ENCODE measurements at places on chromosomes 3 and 15. TPM values are rescaled to one million over a fixed set of nuclear protein-coding genes. Genes with fewer than 3 reads are reported as not detected.

ZNF502 gene
- total RNA-seq, result 9.8 TPM

NCK1 gene
- 51.5 TPM for total RNA-seq

CD96 gene
- total RNA-seq, result 2.4 TPM

UBAP1L gene
- 0.77 TPM for total RNA-seq

SLC4A7 gene
- total RNA-seq, result 37.6 TPM

KLHL40 gene
- total RNA-seq, result not detected

DNA sequence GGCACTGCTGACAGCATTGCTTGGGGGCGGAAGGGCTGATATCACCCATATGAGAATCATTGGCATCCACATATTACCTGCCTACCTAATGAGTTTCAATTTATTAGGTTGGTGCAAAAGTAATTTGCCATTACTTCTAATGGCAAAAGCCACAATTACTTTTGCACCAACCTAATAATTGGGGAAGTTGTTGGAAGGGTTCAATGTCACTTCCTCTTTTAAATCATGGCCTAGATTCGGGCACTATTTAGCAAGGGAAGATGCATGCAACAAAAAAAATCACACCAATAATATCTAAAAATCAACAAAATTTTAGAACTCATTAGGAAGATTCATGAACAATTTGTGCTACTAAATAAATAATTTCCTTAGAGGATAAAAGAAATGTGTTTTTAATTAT lies 56.0 kb upstream of the AGTR1 start:
- no peak for DNase-seq
- H3K27me3 ChIP-seq, result no peaks in the 10 kb centered on the region
- H3K27ac ChIP-seq, result no peak overlapping the region
- H3K4me3 ChIP-seq, result no peak overlapping the region
- no peaks in the 10 kb centered on the region for H3K4me1 ChIP-seq

- DNase-seq, result no peak
- H3K4me3 ChIP-seq, result no peak overlapping the region
- H3K36me3 ChIP-seq, result no peaks in the 10 kb centered on the region
- H3K27ac ChIP-seq, result no peak overlapping the region
- H3K27me3 ChIP-seq, result no peaks in the 10 kb centered on the region
Observed at GRCh38 chr15:62803856-62804400, 238.6 kb upstream of the TPM1 start.

DNA sequence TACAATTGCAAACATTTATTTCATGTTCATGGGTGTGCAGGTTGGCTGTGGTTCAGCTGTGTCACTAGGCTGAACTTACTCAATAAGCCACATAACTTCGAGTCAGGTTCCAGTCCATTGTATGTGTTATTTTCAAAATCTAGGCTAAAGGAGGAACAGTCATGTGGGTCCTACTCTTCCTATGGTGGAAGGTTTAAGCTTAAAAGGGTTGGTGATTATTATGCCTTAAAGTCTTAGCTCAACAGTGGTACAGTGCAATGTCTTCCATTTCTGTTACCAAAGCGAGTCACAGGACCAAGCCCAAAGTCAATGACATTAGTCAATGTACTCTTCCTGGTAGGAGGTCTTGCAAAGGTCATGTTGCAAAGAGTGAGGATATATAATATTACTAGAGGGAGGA lies 78.2 kb downstream of the ATG7 start:
- no peaks in the 10 kb centered on the region for H3K36me3 ChIP-seq
- H3K27ac ChIP-seq, result no peak overlapping the region
- DNase-seq, result no peak
- no peak overlapping the region for H3K4me3 ChIP-seq
- no peaks in the 10 kb centered on the region for H3K27me3 ChIP-seq
- H3K4me1 ChIP-seq, result no peaks in the 10 kb centered on the region

DNA sequence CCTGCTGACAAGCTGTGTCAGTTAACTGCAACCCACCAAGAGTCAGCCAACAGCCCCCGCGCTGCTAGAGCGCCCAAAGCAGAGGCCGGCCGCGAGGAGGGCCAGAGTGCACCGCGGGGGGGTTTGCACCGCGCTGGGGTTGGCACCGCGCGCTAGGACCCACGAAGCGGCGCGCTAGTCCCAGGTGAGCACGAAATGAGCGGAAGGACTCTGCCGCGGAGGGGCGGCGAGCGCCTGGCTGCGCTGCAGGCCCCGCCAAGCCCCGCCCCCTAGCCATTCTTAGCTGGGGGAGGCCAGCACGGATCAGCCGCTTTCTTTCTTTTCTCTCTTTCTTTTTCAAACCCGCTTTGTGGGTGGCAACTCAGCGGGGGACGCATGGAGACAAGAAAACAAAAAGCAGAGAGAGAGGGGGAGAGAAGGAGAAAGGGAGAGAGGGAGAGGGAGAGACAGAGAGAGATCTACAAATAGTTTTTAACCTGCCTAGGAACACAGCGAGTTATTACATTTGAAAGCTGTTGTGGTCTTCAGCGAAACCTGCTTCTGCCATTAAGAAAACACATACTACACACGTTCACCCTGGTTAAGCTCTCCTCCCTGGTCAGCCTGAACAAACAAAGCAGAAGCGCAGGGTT lies 6.9 kb upstream of the FOXB1 start:
- no peak overlapping the region for H3K27ac ChIP-seq
- DNase-seq, result no peak
- no peaks in the 10 kb centered on the region for H3K36me3 ChIP-seq
- H3K4me3 ChIP-seq, result no peak overlapping the region
- no peaks in the 10 kb centered on the region for H3K4me1 ChIP-seq
- H3K27me3 ChIP-seq, result peaks cover 100% of the 10 kb centered on the region

GRCh38 chr3:136938334-136938733 lies 19.4 kb upstream of the IL20RB start:
- H3K27ac ChIP-seq, result no peak overlapping the region
- H3K36me3 ChIP-seq, result no peaks in the 10 kb centered on the region
- no peak overlapping the region for H3K4me3 ChIP-seq
- H3K4me1 ChIP-seq, result no peaks in the 10 kb centered on the region

- no peaks in the 10 kb centered on the region for H3K36me3 ChIP-seq
- H3K27me3 ChIP-seq, result no peaks in the 10 kb centered on the region
- no peak overlapping the region for H3K27ac ChIP-seq
- no peak for DNase-seq
Observed at GRCh38 chr3:81695302-81695701, 66.1 kb downstream of the GBE1 start.

DNA sequence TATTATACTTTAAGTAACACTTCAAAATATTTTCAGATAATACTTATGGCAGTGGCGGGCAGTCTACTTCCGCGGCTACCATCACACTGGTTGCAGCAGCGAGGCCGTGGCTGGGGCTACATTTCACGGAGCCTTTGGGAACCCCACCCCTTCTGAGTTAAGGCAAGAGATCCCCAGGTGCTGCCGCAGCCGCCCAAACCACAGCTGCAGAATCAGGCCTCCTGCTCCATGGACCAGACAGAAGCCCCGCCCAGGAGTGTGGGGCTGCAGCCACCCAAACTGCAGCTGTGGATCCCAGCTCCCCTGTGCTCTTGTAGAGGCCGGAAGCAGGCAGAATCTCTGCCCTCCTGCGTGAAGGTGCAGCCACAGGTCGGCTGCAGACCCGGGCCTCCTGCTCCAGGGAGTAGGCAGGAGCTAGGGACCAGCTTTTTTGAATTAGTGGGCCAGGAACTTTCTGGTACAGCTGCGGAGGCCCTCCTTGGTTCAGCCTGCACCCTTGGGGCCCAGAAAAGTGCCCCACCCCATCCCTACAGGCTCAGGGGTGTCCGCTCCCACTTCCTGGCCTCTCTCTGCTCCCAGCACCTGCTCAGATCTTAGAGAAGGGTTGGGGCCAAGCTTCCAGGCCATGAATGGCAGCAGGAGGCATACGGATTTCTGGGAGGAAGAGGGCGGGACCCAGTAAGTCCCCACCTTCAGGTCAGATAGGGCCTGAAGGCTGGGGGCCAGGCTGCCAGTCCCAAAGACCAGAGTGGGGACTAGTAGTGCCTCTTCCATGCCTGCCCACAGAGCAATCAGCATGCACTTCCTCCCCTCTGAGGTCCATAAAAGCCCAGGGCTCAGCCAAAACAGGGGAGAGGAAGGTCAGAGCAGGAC lies 1188.8 kb upstream of the CADM2 start:
- H3K4me3 ChIP-seq, result no peak overlapping the region
- no peaks in the 10 kb centered on the region for H3K36me3 ChIP-seq
- H3K27me3 ChIP-seq, result no peaks in the 10 kb centered on the region

GRCh38 chr3:122979211-122979610 lies 48.4 kb downstream of the SEMA5B start:
- H3K4me3 ChIP-seq, result no peak overlapping the region
- no peaks in the 10 kb centered on the region for H3K27me3 ChIP-seq
- H3K4me1 ChIP-seq, result peaks cover 5% of the 10 kb centered on the region
- no peaks in the 10 kb centered on the region for H3K36me3 ChIP-seq
- peak overlapping the region; percentile 19 for H3K27ac ChIP-seq

DNA sequence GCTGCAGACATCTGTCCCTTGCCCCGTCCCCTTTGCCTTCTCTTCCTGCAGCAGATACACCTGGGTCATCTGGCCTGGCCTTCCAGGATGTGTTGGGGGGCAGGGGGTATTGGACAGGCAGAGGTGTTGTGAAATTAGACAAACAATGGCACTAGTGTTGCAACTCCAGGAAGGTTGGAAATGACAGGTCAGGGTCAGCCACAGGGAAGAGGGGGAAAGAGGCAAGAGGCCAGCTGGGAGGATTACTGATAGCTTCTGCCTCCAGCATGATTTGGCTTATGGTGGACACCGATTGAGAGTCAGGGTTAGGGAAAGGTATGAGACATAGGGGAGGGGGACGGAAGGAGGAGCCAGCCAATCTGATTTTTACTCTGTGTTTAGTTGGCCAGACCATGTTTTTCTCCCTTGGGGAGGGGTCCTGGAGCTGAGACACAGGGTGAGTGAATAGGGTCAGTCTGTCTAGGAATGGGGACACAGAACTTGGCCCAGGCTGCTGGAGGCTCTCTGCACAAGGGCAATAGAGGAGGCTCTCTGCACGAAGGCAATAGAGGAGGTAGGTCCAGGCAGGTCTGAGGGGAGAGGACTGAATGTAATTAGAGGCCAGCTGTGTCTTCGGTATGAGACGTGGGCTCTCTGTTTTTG lies 3.4 kb upstream of the ATP2B2 start:
- no peak overlapping the region for H3K4me3 ChIP-seq
- H3K27me3 ChIP-seq, result no peaks in the 10 kb centered on the region
- no peaks in the 10 kb centered on the region for H3K4me1 ChIP-seq

DNA sequence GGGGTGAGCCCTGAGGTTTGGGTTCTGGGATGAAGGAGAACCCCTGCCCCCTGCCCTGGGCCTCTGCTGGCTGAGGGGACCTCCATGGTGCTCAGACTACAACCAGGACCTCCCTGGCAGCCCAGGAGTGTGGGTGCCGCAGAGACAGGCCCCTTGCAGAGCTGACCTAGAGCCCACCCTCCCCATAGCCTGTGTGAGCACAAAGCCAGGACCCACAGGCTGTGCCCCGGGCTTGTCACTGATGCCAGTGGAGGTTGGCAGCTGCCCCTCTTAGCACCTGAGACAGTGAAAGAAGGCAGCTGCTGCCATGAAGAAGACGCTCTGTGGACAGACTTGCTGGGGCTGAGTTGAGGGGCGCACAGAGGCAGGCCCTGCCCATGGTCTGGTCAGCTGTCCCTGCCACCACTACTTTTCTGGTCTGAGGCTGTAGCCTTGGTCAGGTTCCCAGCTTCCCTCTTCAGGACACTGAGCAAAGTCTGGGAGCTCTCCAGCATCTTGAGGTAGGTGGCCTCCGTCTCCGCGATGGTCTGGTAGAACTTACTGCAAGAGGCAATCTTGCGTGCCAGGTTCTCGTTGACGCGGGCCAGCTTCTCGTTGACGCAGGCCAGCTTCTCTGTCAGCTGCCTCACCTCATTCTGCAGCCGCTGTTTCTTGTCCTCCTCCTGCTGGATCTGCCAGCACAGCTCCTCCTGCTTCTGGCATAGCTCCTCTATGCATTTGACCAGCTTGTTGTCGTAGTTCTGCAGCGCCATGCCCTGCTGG lies 23.0 kb downstream of the USP4 start:
- H3K4me1 ChIP-seq, result no peaks in the 10 kb centered on the region
- peak; percentile 51 for DNase-seq
- H3K4me3 ChIP-seq, result no peak overlapping the region
- no peak overlapping the region for H3K27ac ChIP-seq

DNA sequence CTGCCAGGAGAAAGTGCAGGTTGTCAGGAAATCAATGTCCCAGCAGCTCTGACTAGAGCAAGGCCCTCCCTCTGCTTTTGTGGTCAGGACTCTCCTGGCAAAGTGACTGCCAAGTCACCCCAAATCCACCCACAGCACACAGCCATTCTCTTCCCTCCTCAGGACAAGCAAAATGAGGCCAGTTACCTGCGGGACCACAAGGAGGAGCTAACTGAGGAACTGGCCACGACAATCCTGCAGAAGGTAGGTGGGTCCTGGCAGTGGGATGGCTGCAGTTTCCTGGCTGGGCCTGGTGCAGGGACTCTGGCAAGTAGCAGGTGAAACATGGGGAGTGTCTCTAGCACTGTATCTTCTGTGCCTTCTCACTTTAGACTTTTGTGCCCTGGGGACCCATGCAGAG lies 142.5 kb upstream of the EIF1B start:
- H3K4me1 ChIP-seq, result no peaks in the 10 kb centered on the region
- H3K4me3 ChIP-seq, result no peak overlapping the region
- no peaks in the 10 kb centered on the region for H3K36me3 ChIP-seq
- H3K27me3 ChIP-seq, result no peaks in the 10 kb centered on the region
- DNase-seq, result no peak

- H3K4me3 ChIP-seq, result no peak overlapping the region
- DNase-seq, result no peak
- H3K27ac ChIP-seq, result no peak overlapping the region
- no peaks in the 10 kb centered on the region for H3K4me1 ChIP-seq
- H3K27me3 ChIP-seq, result no peaks in the 10 kb centered on the region
- no peaks in the 10 kb centered on the region for H3K36me3 ChIP-seq
Observed at GRCh38 chr3:49790626-49791411, 4.5 kb upstream of the IP6K1 start.

GRCh38 chr3:59856934-59857460 lies 807.2 kb upstream of the CFAP20DC start:
- H3K36me3 ChIP-seq, result no peaks in the 10 kb centered on the region
- H3K4me1 ChIP-seq, result no peaks in the 10 kb centered on the region
- H3K27ac ChIP-seq, result no peak overlapping the region
- H3K4me3 ChIP-seq, result no peak overlapping the region
- no peaks in the 10 kb centered on the region for H3K27me3 ChIP-seq

GRCh38 chr3:195259154-195259474 lies 11.8 kb downstream of the XXYLT1 start:
- peaks cover 7% of the 10 kb centered on the region for H3K4me1 ChIP-seq
- H3K4me3 ChIP-seq, result peak overlapping the region; percentile 70
- H3K27ac ChIP-seq, result peak overlapping the region; percentile 98
- no peaks in the 10 kb centered on the region for H3K27me3 ChIP-seq
- no peaks in the 10 kb centered on the region for H3K36me3 ChIP-seq

DNA sequence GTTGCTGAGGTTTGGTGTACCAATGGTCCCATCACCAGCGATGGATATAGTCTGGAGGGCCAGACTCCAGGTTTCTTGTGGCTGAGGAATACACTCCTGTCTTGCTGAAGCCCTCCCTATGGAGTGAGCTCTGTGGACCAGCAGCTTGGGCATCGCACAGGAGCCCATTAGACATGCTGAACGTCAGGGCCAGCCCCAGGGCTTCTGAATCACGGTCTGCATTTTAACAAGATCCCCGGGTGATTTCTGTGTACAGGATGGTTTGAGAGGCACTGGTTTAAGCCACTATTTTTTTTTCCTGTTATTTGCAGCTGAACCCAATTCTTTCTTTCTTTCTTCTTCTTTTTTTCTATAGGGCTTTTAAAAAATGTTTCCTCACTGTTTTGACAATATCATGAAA lies 69.5 kb upstream of the XCR1 start:
- H3K4me3 ChIP-seq, result no peak overlapping the region
- peak overlapping the region; percentile 76 for H3K27ac ChIP-seq
- DNase-seq, result no peak
- no peaks in the 10 kb centered on the region for H3K36me3 ChIP-seq
- no peaks in the 10 kb centered on the region for H3K4me1 ChIP-seq
- H3K27me3 ChIP-seq, result no peaks in the 10 kb centered on the region

- no peak overlapping the region for H3K4me3 ChIP-seq
- no peaks in the 10 kb centered on the region for H3K4me1 ChIP-seq
- no peaks in the 10 kb centered on the region for H3K36me3 ChIP-seq
- H3K27me3 ChIP-seq, result no peaks in the 10 kb centered on the region
Observed at GRCh38 chr3:186471771-186472170, 72.4 kb downstream of the CRYGS start.

Measured in uterus (tissue), 4 donors.